ENCODE measurements at places on chromosomes 6 and 20.

GRCh38 chr6:110609101-110609500 is 132.7 kb upstream of the SLC22A16 start:
- DNase-seq, result no peak

DNA sequence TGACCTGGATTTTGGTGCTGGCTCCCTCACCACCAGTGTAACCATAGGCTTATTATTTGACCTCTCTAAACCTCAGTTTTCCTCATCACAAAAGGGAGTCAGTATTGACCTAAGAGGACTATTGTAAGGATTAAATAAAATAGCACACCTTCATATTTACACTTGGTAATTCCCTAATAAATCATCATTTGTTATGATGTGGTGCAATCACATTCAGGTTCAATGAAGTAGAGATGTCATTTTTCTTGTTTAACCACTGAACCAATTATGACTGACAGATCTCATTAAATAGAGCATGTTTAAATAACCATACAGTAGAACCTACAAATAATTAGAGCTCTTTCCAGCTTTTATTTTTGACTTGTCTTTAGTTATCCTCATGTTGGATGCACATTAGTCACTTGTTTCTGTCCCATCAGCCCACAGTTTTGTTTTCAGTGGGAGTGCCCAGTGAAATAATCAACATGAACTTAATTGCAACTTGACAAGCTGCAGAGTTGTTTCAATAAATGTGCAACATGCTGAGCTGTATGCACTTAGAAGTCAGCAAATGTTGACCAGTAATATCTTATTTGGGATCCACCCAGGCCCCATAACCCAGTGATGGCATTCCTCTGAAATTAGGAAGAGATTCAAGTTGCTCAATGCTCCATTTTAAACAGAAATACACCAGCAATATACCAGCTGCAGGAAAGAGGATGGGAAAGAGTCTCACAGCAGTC is 451.7 kb upstream of the MARCKS start:
- no peak for DNase-seq

DNA sequence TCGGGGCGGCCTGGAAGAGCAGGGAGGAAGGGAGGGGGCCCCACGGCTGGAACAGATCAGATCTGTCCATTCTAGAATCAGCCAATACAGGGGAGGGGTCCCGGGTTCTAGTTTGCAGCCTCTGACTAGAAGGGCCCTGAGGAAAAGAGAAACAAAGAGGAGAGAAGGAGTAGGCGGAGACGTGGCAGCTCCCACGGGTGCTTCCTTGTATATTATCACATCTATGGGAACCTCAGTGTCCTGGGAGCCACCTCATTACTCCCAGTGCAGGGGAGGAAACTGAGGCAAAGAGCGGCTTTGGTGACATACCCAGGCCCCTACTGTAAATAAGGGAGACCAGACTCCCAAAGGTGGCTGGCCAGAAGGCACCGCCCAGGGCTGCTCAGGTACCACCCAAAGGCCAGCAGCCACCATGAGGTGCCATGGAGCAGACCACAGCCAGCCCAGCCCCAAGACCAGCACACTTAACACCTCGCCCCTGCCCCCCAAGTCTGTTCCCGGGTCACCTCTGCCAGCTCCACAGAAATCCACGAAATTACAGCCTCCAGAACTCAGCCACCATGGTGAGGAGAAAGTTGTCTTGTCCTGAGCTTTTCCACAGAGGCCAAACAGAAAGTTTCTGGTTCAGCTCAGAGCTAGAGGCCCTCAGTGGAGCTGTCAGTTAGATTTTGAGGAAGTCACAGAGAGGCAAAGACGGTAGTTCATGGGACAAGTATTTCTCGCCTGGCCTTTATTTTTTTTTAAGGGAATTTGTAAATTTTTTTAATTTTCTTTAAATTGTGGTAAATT is 2.1 kb downstream of the ZC3H12D start:
- no peak for DNase-seq

DNA sequence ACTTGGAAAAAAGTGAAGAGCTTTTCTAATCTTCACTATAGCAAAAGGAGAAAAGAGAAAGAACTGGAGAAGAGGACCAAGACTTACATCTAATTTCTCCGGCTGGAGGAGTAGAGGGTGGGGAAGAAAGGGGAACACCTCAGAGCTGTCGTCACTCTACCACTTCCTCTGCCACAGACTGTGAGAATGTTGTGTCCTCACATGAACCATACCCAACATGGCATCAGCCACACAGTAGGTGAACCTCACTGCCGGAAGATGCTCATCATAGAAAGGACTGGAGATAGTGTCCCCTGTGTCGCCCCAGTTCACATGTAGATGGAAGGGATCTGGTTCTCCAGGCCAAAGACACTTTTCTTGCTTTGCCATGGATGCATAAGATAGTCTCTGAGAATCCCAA is 604.4 kb upstream of the NOX3 start:
- DNase-seq, result no peak

DNA sequence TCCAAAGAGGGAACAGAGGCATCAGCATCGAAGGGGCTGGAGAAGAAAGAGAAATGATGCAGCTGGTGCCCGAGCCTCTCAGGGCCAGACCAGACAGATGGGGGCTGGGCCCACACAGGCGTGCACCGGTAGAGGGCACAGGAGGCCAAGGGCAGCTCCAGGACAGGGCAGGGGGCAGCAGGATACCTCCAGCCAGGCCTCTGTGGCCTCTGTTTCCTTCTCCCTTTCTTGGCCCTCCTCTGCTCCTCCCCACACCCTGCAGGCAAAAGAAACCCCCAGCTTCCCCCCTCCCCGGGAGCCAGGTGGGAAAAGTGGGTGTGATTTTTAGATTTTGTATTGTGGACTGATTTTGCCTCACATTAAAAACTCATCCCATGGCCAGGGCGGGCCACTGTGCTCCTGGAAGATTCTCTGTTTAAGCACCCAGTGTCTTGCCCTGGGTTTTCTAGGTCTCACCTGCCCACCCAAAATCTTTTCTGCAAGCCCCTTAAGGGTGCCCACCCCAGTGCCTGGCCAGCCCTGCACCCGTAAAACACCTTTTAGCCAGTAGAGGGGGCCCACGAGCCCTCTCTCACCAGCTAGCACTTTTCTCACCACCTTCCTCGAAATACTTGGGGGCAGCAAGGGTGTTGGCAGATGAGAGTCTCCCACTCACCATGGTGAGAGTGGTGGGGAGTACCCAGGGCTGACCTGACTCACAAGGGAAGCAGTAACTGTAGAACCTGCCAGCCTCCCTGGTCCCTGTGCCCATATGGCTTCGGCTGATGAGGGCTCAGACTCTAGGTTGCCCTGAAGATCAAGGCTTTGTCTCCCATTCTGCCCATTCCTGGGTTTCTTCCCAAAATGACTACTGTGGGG is 35.7 kb upstream of the ID1 start:
- DNase-seq, result peak; percentile 37

DNA sequence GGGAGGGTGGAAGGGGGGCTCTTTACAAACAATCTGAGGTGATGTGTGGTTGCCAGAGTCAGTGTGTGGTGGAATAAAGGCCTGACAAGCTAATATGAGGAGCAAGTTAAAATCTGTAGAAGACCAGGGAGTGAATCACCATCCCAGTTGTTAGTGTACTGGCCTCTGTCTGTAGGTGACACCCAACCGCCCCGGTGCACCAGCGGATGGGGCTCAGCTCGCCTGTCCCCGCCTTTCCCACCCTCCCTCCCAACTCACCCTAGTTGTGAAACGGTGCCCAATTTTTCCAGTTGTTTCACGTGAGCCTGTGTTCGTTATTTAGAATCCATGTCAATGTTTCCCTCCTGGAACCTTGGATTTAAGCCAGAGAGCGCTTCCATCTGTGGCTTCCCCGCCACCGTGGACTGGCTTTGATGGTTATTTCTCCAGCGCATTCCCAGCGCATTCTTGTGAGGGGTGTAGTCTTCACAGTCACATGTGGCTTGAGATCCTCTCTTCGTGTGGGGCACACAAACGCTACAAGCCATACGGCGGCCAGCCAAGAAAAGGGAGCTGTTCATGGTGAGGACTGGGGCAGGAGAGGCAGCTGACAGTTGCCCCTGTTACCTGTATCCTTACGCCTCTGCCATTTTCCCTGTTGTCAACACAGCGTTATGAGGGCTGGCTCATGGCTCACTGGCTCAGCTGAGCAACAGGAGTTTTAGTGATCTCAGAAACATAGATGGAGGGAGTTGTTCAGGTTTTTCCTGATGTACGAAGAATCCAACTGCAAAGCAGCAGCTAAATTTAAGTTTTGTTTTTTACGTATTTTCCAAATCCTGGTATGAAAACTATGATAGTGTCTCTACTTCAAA is 137.6 kb downstream of the ZDHHC14 start:
- no peak for DNase-seq

- no peak for DNase-seq
Measured at GRCh38 chr6:15073883-15074465, 171.9 kb upstream of the JARID2 start.

DNA sequence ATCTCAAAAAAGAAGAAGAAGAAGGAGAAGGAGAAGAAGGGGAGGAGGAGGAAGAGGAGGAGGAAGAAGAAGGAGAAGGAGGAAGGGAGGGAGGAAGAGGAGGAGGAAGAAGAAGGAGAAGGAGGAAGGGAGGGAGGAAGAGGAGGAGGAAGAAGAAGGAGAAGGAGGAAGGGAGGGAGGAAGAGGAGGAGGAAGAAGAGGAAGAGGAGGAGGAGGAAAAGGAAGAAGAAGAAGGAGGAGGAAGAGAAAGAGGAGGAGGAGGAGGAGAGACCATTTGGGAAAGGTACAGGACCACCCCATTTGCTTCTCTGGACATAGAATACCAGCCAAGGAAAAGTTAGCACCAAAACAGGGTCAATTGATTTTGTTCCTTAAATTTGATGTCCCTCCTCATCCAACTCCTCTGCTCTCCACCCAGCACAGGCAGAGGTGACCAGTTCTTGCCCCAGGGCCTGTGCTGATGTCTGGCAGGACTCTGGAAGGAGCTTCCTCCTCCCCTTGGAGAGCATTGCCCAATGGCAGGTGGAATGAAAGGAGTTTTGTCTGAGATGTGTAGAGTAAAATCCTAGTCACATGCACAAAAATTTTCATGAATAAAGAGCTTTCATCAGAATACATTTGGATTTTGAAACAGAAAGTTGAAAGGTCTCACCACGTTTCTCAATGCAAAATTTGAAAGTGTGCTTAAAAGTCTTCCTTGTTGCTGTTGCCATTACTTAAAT is 182.9 kb downstream of the LY86 start:
- DNase-seq, result peak; percentile 25

DNA sequence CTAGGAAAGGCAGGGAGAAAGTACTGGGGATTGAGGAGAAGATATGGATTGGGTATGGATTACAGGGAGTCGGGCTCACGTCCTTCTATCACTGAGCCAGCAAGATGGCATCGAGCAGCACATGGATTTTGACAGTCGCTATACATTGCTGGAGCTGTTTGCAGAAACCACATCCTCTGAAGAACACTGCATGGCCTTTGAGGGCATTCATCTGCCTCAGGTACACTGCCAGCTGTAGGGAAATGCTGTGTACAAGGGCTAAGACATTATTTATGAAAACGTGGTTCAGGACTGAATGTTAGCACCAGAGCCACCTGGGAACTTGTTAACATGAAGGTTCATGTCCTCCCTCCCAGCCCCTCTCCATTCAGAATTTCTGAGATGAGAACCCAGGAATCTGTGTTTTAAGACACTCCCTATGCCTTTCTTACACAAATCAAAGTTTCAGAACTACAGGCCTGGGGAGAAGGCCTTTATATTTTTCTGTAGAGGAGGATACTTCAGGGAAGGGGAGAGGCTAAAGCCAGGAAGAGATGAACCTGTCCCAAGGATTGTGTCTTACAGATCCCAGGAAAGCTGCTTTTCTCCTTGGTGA is 3.5 kb downstream of the CUL9 start:
- no peak for DNase-seq

DNA sequence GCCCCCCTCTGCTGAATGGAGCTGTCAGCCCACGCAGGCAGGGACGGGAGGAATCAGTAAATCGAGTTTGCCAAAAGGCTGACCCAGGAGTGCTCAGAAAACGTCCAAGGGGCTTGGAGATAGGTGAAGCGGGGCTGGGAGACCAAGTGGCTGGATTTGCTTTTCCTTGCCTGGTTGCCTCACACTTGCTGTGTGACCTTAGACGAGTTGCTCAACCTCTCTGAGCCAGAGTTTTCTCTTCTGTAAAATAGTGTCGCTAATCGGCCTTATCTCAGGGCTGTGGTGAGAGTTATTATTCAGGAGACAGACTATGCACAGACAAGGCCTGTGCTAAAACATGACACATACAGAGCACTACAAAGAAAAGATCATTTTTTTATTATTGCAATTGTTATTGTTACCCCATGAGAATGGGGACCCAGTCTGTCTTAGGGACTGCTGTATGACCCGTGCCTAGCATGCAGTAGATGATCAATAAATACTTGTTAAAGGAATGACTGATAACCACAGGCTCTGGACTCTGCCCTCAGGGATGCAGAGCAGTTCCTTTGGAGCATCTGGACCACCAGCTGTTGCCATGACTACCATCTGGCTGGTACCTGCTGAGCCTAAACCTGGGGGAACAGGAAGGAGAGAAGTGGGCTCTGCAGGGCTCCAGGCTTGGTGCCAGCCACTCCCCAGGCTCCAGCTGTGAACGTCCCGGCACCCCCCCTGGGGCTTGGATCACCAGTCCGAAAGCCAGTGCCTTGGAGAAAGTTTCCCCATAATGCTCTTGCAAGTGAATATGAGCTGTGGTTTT is 901 bp downstream of the KCNK15 start:
- peak; percentile 84 for DNase-seq

- DNase-seq, result no peak
Measured at GRCh38 chr6:38404355-38404754, 235.4 kb downstream of the BTBD9 start.

GRCh38 chr6:162539321-162539720 is 188.2 kb downstream of the PRKN start:
- no peak for DNase-seq

GRCh38 chr20:51749674-51750036 is 18.5 kb downstream of the ATP9A start:
- DNase-seq, result peak; percentile 36

- DNase-seq, result no peak
Measured at GRCh38 chr6:57283911-57284455, 33.4 kb upstream of the PRIM2 start.

DNA sequence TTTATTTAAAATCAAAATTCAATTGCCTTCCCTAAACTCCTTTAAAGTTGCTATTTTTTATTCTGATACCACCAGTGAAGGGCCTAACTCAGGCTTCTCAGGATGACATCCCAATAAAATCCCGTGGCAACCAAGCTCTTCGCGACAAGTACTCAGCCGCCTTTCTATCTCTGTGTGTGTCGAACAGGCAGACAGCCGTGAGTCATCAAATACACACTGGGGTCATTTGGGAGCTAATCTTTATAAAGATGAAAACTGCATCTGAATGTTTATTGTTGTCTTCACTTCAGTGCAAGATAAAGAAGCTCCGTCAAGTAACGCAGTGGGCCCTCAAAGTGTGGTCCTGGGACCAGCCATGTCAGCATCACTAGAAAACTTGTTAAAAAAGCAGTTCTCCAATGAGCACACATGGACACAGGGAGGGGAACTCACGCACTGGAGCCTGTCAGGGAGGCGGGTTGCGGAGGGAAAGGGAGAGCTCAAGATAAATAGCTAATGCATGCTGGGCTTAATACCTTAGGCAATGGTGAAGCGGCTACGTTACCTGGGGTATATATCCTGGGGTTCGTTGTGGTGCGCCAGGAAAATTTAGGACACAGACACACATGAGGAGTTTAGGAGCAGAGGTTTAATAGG is 119.3 kb downstream of the RNF144B start:
- DNase-seq, result peak; percentile 73

Data from NCI-H524 (cell line).